ENCODE measurements at places on chromosomes 5 and 9.

- peak; percentile 12 for DNase-seq
Observed at GRCh38 chr9:84947412-84947972, 278.0 kb downstream of the NTRK2 start.

DNA sequence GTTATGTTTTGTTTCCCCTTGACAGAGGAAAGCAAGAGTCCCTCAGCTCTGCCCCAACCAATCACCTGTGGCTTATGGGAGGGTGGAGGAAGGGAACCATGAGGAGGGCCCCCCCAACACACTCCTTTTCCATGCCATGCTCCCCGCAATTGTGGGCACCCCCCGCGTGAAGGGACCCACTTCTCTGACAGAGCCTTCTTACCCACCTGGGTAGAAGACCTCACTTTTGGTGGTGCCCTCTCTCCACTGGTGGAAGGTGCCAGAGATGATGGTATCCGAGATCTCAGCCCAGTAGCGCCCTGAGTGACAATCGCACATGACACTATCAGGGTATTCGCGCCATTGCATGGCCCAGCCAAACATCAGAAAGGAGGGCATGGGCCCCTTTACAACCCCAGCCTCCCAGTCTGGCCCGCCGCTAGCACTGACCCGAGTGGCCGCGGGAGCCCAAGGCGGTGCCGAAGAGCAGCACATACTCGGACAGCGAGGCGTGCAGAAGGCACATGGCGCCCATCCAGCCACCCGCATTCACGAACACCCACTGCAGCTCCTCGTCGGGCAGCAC lies 714 bp downstream of the SIGMAR1 start:
- DNase-seq, result peak; percentile 59

GRCh38 chr9:135178498-135178897 lies 91.0 kb downstream of the OLFM1 start:
- DNase-seq, result no peak

DNA sequence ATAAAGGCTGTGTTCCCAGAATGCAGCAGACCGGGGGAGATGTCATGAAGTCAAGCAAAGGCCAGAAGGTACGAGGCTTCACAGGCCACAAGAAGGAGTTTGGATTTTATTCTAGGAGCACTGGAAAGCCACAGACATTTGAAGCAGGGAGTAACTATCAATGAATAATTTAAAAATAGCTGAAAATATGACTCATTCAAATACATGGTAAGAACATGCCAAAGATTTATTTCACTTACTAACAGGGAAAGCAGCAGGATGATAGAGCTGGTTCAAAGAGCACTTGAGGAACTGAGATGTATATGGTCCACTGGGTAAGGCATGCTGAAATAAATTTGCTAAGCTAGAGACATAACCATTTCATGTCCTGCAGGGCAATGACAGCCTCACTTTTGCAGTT lies 53.2 kb downstream of the MSX2 start:
- DNase-seq, result peak; percentile 16

GRCh38 chr9:99180199-99180598 lies 41.5 kb downstream of the ALG2 start:
- DNase-seq, result no peak

DNA sequence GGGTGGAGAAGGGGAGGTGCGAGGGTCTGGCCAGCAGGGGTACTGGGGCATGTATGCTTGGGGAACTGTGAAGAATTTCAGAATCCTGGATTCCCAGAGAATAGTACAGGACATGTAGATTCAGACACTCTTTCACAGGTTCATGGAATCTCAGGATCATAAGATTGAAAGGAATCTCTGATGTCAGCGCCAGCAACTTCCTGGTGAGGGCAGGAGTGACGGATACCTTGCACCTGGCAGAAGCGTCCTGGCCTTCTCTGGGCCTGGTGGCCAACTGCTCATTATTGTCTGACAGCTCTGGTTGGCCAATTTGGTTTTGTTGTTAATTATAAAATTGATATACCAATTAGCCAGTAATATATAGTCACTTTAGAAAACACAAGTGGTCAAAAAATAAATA lies 6.9 kb downstream of the GM2A start:
- DNase-seq, result no peak

GRCh38 chr5:176438959-176439757 lies 9.0 kb upstream of the FAF2 start:
- peak; percentile 89 for DNase-seq

DNA sequence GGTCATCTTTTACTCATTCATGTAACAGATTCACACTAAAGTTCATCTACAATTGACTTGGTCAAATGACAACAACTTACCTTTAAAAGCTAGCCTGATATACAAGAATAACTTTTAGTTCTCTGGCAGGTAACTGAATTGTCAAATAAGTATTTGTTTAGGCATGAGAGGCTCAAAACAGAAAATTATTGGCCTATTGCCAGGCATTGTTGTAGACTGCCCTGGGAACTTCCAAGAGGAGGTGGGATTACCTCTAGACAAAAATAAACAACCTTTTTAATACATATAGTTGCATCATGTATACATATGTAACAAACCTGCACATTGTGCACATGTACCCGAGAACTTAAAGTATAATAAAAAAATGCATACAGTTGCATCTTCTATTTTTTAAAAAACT lies 18.2 kb upstream of the SLCO4C1 start:
- DNase-seq, result no peak

DNA sequence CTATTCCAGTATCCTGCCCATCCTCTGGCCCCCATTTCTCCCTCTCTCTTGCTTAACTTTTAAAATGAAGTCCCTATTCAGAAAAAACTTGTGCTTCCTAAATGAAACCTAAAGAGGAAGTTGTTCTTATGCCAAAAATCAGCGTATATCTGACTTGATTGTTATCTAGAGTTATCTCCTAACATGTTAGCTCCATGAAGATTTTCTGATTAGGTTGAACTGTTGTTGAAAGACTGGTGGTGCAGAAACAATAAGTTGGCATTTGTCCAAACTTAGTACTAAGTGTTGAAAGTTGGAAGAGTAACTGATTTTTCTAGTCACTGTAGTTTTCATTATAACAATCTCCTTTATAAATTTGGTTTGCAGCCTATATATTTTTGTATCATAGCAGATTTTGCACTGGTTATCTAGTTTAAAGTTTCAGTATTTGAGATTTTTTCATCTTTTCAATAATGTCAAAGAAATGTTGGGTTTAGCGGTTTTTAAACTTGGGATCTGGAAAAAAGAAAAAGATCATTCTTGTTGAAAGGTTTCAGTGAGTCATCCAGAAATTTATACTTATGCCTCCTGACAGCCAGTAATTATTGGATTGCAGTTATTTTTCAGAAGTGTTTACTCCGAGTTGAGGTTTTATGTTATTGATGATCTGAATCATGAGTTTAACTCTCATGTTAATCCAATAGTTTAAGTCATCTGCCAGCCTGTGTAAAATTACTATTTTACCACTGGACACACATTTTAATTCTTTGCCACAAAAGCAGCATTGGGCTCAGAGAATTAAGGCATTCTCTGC lies 60.6 kb downstream of the PAM start:
- DNase-seq, result no peak

GRCh38 chr9:134957945-134958227 lies 40.2 kb upstream of the FCN1 start:
- no peak for DNase-seq

- no peak for DNase-seq
Observed at GRCh38 chr5:133895979-133896845, 72.2 kb downstream of the C5orf15 start.
